Colonic mucosa (tissue), 4 donors: ENCODE measurements at places on chromosomes 5 and 9. TPM values are rescaled to one million over a fixed set of nuclear protein-coding genes. Genes with fewer than 3 reads are reported as not detected.

GRCh38 chr5:153780876-153781705 lies 257.6 kb downstream of the FAM114A2 start:
- DNase-seq, result no peak
- no peak overlapping the region for H3K27ac ChIP-seq
- H3K36me3 ChIP-seq, result no peaks in the 10 kb centered on the region
- H3K4me3 ChIP-seq, result no peak overlapping the region

DNA sequence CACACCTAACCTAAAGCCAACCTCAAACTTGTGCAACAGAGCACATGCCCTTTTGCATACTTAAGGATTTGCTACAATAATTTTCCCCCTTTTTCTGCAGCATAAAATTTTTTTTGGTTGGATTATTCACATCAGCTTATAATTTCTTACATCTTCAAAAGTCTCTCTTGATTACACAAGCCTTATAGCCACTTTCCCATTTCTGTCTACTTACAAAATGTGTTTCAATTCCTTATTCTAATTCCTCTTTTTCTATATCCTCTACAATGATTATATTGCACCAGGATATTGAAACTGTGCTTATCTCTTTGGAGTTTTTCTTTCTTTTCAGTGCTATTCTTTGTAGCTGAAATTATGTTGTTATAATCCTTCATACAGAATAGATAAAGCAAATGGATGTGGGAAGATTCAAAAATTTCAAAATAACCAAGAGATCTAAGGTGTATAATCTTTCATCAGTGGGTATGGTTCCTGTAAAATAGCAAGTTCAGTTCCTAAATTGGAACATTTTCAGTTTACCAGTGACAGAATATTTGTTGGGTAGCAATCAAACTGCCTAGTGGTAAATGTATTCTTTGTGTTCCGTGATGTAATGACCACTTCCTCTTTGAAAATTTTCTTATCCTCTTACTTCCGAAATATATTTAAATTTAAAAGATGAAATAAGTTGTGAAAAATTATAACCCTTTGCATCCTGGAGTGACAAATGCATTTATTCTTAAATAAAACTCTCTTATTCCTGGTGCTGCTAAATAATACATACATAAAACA lies 386.8 kb upstream of the CHD1 start:
- no peak overlapping the region for H3K4me3 ChIP-seq
- no peak for DNase-seq
- no peak overlapping the region for H3K27ac ChIP-seq
- no peaks in the 10 kb centered on the region for H3K27me3 ChIP-seq
- H3K4me1 ChIP-seq, result no peaks in the 10 kb centered on the region
- no peaks in the 10 kb centered on the region for H3K36me3 ChIP-seq

- no peak overlapping the region for H3K4me3 ChIP-seq
- no peak overlapping the region for H3K27ac ChIP-seq
- H3K4me1 ChIP-seq, result no peaks in the 10 kb centered on the region
- H3K27me3 ChIP-seq, result no peaks in the 10 kb centered on the region
These were observed 58.0 kb upstream of the FSD1L start for GRCh38 chr9:105389796-105390195.

- no peaks in the 10 kb centered on the region for H3K4me1 ChIP-seq
- H3K27ac ChIP-seq, result no peak overlapping the region
- H3K36me3 ChIP-seq, result no peaks in the 10 kb centered on the region
- H3K27me3 ChIP-seq, result no peaks in the 10 kb centered on the region
- DNase-seq, result no peak
These were observed 289.5 kb upstream of the IL12B start for GRCh38 chr5:159619826-159620225.

- H3K4me1 ChIP-seq, result no peaks in the 10 kb centered on the region
- no peaks in the 10 kb centered on the region for H3K36me3 ChIP-seq
- H3K4me3 ChIP-seq, result no peak overlapping the region
- no peak overlapping the region for H3K27ac ChIP-seq
These were observed 1.5 kb downstream of the FAM81B start for GRCh38 chr5:95392593-95393182.

DNA sequence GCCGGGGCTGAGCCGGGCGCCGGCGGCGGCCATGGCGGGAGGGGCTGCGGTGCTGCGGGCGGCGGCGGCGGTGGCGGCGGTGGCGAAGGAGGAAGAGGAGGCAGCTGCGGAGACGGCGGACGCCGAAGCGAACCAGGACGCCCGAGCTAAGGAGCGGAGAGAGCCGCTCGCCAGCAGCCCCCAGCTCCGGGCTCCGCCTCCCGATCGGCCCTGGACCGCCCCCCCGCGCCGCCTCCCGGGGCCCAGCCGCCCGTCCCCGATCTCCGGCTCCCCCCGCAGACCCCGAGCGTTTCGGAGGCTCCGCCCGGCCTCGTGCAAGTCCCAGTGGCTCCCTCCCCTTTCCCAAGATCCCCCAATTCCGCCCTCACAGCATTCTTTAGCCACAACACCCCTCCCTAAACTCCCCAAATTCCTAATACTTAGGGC lies at the start of gene ASTN2:
TSS of gene ASTN2 (minus strand) at position 152 of the 426 bp plus-strand sequence. CDS start at position 33, 119 bp downstream.
- H3K36me3 ChIP-seq, result no peaks in the 10 kb centered on the region
- no peak within 1 kb of the TSS for H3K27ac ChIP-seq
- no peak for DNase-seq

GRCh38 chr5:126494393-126494792 lies 71.2 kb downstream of the GRAMD2B start:
- H3K4me3 ChIP-seq, result no peak overlapping the region
- DNase-seq, result no peak
- H3K27me3 ChIP-seq, result no peaks in the 10 kb centered on the region
- H3K36me3 ChIP-seq, result peaks cover 7% of the 10 kb centered on the region

DNA sequence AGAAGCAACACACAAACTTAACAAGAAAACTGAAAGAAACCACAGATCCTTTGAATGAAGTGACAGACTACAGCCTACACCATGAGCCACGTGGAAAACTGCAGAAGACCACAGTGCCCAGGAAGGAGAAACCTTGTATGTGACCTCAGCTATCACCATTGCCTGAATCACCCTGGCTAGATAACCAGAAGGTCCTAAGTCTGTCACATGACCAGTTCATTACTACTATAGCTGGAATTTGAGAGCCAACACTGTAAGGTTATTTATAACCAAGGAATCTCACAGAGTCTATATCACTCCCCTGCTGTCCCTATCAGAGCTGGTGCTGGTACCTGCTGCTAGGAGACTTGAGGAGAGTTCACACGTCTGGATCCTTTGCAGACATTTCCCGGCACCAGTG lies 90.3 kb upstream of the FBXL17 start:
- H3K4me3 ChIP-seq, result no peak overlapping the region
- H3K4me1 ChIP-seq, result no peaks in the 10 kb centered on the region
- H3K27ac ChIP-seq, result no peak overlapping the region
- H3K27me3 ChIP-seq, result no peaks in the 10 kb centered on the region

Gene TUT7
- 31.5 TPM for total RNA-seq

Gene SPINK6
- not detected for total RNA-seq

Gene ACSL6
- 0.25 TPM for total RNA-seq

Gene RELL2
- total RNA-seq, result 2.1 TPM

Gene UBLCP1
- 11.8 TPM for total RNA-seq

Gene ASPN
- total RNA-seq, result 0.40 TPM

Gene INSL4
- total RNA-seq, result not detected
